ENCODE measurements at places on chromosomes 5 and 9. TPM values are rescaled to one million over a fixed set of nuclear protein-coding genes. Genes with fewer than 3 reads are reported as not detected.

DNA sequence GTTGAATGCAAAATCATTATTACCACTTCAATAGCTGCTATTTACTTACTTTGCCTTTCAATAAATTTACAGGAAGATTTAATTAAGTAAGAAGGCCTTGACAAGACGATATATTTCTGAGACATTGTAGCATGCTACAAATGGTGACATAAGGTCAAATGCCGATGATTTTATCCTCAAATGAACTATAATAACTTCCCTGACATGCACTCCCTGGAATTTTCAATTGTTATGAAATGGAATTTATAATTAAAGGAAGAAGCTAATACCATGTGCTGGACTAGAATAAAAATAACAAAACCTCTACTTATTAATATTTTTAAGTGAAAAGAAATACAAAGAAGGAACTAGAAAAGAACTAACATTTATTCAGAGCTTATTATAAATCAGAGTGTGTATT, 30.2 kb upstream of the ITGA1 start:
- H3K27me3 ChIP-seq = no peaks in the 10 kb centered on the region
- H3K4me1 ChIP-seq = no peaks in the 10 kb centered on the region
- H3K4me3 ChIP-seq = no peak overlapping the region
- DNase-seq = no peak

- peaks cover 79% of the 10 kb centered on the region for H3K27me3 ChIP-seq
- H3K4me3 ChIP-seq = no peak overlapping the region
- DNase-seq = peak; percentile 17
- peaks cover 8% of the 10 kb centered on the region for H3K4me1 ChIP-seq
These were observed 4.0 kb upstream of the BARHL1 start for GRCh38 chr9:132578367-132578932.

Gene ITK
- total RNA-seq = 6.3 TPM

GRCh38 chr5:14406554-14406849, 175.1 kb upstream of the OTULINL start:
- H3K4me3 ChIP-seq = no peak overlapping the region
- no peaks in the 10 kb centered on the region for H3K27me3 ChIP-seq
- H3K36me3 ChIP-seq = peaks cover 79% of the 10 kb centered on the region
- no peak overlapping the region for H3K27ac ChIP-seq
- no peaks in the 10 kb centered on the region for H3K4me1 ChIP-seq
- no peak for DNase-seq

GRCh38 chr9:33852216-33852826, 35.4 kb downstream of the UBE2R2 start:
- peak; percentile 66 for DNase-seq
- no peak overlapping the region for H3K4me3 ChIP-seq
- no peak overlapping the region for H3K27ac ChIP-seq
- H3K4me1 ChIP-seq = peaks cover 53% of the 10 kb centered on the region

DNA sequence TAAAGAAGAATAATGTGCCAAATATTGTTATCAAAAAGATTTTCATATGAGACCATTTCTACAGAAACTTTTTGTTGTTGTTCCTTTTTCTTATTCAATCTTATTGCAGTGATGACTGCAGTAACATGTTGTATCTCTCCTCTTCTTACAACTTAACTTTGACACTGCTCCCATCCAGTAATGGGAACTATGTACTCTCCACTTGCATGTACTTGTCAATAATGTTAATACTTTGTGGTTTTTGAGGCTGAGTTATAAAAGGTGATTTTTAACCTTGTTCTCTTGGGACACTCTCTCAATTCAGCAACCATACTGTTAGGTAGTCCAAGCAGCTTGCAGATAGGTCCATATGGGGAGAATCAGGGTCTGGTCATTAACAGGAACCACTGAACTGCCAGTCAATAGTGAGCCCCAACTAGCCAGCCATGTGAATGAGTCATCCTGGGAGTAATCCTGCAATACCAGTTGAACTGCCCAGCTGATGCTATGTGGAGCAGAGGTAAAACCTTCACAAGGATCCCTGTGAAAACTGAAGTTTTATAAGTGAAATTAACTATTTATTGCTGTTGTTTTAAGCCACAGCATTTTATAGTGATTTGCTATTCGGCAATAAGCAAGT, 199.6 kb upstream of the DAB2 start:
- H3K4me1 ChIP-seq = no peaks in the 10 kb centered on the region
- H3K4me3 ChIP-seq = no peak overlapping the region
- no peak overlapping the region for H3K27ac ChIP-seq
- DNase-seq = no peak
- H3K36me3 ChIP-seq = no peaks in the 10 kb centered on the region

- H3K36me3 ChIP-seq = no peaks in the 10 kb centered on the region
- H3K27me3 ChIP-seq = no peaks in the 10 kb centered on the region
- no peak overlapping the region for H3K4me3 ChIP-seq
- no peak for DNase-seq
- H3K4me1 ChIP-seq = no peaks in the 10 kb centered on the region
- no peak overlapping the region for H3K27ac ChIP-seq
These were observed 159.0 kb downstream of the CPLANE1 start for GRCh38 chr5:37090123-37090726.

GRCh38 chr5:106262395-106262794, 1408.3 kb downstream of the EFNA5 start:
- H3K27me3 ChIP-seq = no peaks in the 10 kb centered on the region
- no peaks in the 10 kb centered on the region for H3K36me3 ChIP-seq
- H3K4me3 ChIP-seq = no peak overlapping the region
- DNase-seq = no peak
- no peaks in the 10 kb centered on the region for H3K4me1 ChIP-seq
- no peak overlapping the region for H3K27ac ChIP-seq

GRCh38 chr5:112308608-112309007, 110.5 kb downstream of the EPB41L4A start:
- no peaks in the 10 kb centered on the region for H3K36me3 ChIP-seq
- DNase-seq = no peak

Gene ACTBL2
- not detected for total RNA-seq

Gene RAD23B
- 95.4 TPM for total RNA-seq

GRCh38 chr9:124216474-124217176, 41.1 kb upstream of the NEK6 start:
- peak; percentile 63 for DNase-seq
- peak overlapping the region; percentile 73 for H3K27ac ChIP-seq
- H3K4me1 ChIP-seq = peaks cover 80% of the 10 kb centered on the region
- H3K4me3 ChIP-seq = no peak overlapping the region
- H3K27me3 ChIP-seq = no peaks in the 10 kb centered on the region
- no peaks in the 10 kb centered on the region for H3K36me3 ChIP-seq

DNA sequence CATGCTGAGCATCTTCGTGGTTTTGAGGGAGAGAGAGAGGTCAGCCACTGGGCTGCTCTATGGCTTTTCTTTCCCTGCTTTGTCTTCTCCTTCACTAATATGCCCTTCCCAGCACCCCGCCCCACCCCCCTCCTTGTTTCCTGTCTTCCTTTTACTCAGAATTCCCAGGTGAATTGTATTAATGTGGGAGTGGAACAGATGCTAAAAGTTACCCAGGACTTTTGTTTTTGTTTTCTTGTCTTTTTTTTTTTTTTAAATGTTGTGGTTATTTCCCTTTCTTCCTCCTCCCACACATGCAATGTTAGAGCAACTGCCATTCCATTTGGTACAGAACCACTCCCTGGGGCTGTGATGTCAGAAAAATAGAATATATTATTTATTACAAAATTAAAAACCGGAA, 442.7 kb upstream of the CD180 start:
- DNase-seq = no peak
- no peaks in the 10 kb centered on the region for H3K27me3 ChIP-seq
- H3K4me3 ChIP-seq = no peak overlapping the region
- H3K4me1 ChIP-seq = no peaks in the 10 kb centered on the region

GRCh38 chr9:4738866-4739586, 2.0 kb downstream of the AK3 start:
- no peak overlapping the region for H3K27ac ChIP-seq
- peaks cover 19% of the 10 kb centered on the region for H3K4me1 ChIP-seq
- peak overlapping the region; percentile 98 for H3K4me3 ChIP-seq

- H3K27me3 ChIP-seq = no peaks in the 10 kb centered on the region
- peaks cover 93% of the 10 kb centered on the region for H3K36me3 ChIP-seq
- no peak overlapping the region for H3K4me3 ChIP-seq
- peak overlapping the region; percentile 12 for H3K27ac ChIP-seq
These were observed 40.0 kb downstream of the LARP1 start for GRCh38 chr5:154795235-154795596.

GRCh38 chr5:21918451-21918850, 934.7 kb downstream of the CDH12 start:
- no peak for DNase-seq
- H3K27ac ChIP-seq = no peak overlapping the region
- H3K4me3 ChIP-seq = no peak overlapping the region
- H3K36me3 ChIP-seq = no peaks in the 10 kb centered on the region
- H3K27me3 ChIP-seq = no peaks in the 10 kb centered on the region

DNA sequence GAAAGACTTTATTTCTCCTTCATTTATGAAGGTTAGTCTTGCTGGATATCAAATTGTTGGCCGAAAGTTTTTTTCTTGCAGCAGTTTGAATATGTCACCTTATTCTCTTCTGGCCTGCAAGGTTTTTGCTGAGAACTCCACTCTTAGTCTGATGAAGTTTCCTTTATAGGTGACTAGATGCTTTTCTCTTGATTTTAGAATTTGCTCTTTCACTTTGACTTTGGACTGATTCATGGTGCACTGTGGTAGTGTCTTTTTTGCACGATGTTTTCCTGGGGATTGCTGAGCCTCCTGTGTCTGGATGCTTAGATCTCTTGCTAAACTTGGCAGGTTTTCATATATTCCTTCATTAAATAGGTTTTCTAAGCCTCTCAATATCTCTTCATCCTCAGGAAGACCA, 12.4 kb downstream of the AHRR start:
- H3K27ac ChIP-seq = no peak overlapping the region
- DNase-seq = no peak
- no peak overlapping the region for H3K4me3 ChIP-seq
- no peaks in the 10 kb centered on the region for H3K4me1 ChIP-seq
- H3K36me3 ChIP-seq = no peaks in the 10 kb centered on the region
- no peaks in the 10 kb centered on the region for H3K27me3 ChIP-seq

DNA sequence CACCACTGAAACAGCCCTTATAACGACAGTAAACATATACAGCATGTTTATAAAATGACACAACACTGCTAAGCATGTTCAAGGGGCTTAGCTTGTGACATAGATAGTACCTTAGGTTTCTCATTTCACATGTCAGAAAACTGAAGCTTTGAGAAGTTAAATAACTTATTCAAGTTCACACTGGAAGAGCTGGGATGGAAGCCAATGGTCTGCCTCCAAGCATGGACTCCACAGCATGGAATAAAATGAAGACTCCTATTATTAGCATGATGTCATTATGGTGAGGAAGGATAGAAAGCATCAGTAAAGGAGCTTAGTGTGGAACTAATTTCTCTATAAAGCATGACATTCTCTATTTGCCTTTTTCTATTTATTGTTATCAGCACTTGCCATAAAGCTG, 316.7 kb downstream of the PLK2 start:
- no peak overlapping the region for H3K27ac ChIP-seq
- DNase-seq = no peak
- H3K36me3 ChIP-seq = no peaks in the 10 kb centered on the region
- H3K27me3 ChIP-seq = no peaks in the 10 kb centered on the region

Gene GPRIN1
- total RNA-seq = 1.4 TPM

DNA sequence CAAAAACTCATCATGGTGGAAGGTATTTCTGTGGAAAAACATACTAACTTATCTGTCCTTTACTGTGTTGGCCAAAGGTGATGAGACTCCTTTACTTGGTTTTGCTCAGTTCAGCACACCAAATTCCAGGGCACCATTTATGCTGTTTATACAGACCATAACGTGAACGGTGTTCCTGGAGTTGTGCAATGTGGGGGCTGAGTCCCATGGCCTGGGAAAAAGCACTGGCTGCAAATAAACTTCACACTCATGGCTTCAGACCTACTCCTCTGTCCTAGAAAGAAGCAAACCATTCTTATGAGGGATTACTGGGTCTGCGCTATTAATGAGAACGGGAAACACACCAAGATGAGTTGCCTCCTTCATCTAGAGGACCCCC, 10.4 kb downstream of the FREM1 start:
- H3K36me3 ChIP-seq = no peaks in the 10 kb centered on the region
- no peak for DNase-seq
- H3K4me3 ChIP-seq = no peak overlapping the region

Gene SPATA6L
- total RNA-seq = 16.3 TPM

- H3K36me3 ChIP-seq = no peaks in the 10 kb centered on the region
- no peak overlapping the region for H3K4me3 ChIP-seq
- H3K4me1 ChIP-seq = no peaks in the 10 kb centered on the region
- no peak overlapping the region for H3K27ac ChIP-seq
- no peaks in the 10 kb centered on the region for H3K27me3 ChIP-seq
- DNase-seq = no peak
These were observed 526.4 kb downstream of the NR2F1-AS1 start for GRCh38 chr5:93054424-93055163.

Gene CDH9
- not detected for total RNA-seq

Gene CCL19
- total RNA-seq = 2.4 TPM

DNA sequence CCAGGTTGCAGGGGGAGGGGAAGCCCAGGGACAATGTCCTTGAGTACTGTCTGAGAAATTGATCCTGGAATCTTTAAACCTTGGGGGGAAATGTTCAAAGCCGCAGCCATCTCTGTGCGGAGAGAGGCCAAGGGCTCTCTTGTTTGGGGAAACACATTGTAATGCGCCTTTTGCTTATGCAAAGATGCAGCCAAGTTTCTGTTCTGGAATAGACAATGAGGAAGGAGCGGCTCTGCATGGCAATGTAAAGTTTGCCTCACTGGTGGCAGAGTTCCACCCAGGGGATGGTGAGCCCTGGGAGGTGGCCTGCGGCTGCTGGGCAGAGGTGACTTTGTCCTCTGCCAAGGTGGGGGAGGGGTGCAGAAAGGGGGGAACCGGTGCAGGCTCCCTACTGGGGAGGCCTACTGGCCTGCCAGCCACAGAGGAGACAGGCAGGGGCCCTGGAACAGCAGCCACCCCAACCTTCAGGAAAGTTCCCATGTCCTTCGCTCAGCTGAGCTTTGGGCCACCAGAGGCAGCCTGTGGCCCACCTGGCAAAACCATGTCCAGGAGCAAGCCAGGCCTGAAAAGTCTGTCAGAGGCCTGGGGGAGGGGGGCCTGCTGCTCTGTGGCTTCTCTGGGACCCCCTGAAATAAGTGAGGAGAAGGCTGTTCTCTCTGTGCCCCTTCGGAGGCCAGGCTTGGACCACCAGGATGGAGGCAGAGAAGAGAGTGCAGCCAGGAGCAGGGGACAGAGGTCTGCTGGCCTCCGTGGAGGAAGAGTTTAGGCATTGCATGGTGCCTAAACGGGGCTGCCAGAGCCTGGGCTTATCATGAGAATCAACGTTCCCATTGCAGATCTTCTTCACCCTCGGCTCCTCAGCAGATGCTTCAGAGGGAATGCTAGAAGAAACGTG, 127.8 kb downstream of the ZNF354C start:
- H3K27me3 ChIP-seq = no peaks in the 10 kb centered on the region
- no peaks in the 10 kb centered on the region for H3K36me3 ChIP-seq
- H3K4me3 ChIP-seq = no peak overlapping the region
- H3K4me1 ChIP-seq = no peaks in the 10 kb centered on the region

DNA sequence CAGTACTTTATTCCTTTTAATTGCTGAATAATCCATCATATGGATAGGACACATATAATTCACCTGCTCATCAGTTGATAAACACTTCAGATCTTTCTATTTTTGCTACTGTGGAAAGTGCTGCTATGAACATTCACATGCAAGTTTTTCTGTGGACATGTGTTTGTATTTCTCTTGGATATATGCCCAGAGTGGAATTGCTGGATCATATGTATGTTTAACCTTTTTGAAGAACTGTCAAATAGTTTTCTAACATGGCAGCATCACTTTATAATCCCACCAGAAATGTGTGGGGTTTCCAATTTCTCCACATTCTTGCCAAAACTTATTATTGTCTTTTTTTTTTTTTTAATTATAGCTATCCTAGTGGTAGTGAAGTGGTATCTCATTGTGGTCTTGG, 15.1 kb downstream of the CARTPT start:
- H3K4me1 ChIP-seq = no peaks in the 10 kb centered on the region
- no peaks in the 10 kb centered on the region for H3K27me3 ChIP-seq
- no peak overlapping the region for H3K27ac ChIP-seq
- no peak for DNase-seq
- no peak overlapping the region for H3K4me3 ChIP-seq

All from lower lobe of right lung (tissue), 2 donors.